ENCODE measurements at places on chromosomes 6 and 20.
A peak's percentile ranks its signal among the peaks of the same experiment; 100 is the strongest.

DNA sequence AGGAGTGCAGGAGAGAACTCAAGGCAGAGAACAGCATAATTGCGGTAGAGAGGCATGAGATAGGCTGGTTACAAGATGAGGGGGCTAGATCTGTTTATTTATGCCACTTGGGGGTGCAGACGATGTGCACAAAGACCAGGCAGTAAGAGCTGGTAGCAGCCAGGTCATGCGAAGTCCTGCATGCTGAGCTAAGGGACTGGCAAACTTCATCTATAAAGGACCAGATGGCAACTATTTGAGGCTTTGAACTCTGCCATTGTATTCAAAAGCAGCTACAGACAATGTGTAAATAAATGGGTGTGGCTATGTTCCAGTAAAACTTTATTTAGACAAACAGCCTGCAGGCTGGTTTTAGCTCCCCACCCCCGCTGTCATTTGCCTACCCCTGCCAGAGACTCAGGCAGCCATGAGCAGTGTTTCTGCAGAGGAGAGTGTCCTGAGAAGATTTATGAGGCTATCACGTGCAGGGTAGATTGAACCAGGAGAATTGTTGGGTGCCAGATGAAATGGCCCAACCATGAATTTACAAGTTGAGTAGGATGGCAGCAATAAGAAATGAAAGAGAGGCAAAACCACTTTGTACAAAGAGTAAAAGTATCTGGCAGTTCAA is 253.4 kb upstream of the MOCS1 start:
- DNase-seq, result no peak

- DNase-seq, result no peak
Measured at GRCh38 chr6:110530671-110531070, 54.3 kb upstream of the SLC22A16 start.

GRCh38 chr6:3324262-3324942 is 65.7 kb downstream of the PSMG4 start:
- no peak for DNase-seq

DNA sequence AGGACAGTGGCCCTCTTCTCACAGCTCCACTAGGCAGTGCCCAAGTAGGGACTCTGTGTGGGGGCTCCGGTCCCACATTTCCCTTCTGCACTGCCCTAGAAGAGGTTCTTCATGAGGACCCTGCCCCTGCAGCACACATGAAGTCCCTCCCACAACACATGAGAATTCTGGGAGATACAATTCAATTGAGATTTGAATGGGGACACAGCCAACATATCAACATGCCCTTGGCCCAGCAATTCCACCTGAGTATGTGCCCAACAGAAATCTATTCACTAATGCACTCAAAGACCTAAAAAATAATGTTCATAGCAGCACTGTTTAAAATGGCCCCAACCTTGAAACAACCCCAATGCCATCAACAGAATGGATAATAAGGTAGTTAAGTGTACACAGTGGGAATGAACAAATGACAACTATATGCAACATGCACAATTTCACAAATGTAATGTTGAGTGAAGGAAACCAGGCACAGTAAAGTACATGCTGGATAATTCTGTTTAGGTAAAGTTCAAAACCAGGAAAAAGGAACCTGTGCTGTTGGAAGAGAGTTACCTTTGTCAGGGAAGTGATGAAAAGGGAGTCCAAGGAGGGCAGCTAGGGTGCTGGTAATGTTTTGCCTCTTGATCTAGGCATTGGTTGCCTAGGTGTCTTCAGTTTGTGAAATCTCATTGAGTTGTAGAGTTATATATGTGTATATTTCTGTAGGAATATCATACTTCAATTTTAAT is 16.1 kb downstream of the ISM1 start:
- DNase-seq, result no peak

DNA sequence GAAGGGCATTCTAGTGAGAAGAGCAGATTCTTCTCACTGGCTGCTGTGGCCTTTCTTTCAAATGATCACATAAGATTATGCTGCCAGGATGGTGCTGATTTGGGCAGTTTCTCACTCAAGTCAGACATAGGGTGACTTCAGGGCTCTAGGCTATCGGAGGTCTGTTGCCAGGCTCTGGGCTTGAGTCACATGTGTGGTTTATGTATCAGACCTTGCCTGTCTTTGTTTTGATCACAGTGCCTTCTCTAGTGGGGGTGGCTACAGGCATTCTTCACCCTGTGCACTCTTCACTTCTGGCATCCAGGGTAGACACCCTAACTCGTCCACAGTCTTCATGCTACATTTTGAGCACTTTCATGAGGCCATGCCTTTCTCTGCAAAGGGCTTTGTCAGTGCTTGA is 823.7 kb upstream of the MAN1A1 start:
- DNase-seq, result no peak

DNA sequence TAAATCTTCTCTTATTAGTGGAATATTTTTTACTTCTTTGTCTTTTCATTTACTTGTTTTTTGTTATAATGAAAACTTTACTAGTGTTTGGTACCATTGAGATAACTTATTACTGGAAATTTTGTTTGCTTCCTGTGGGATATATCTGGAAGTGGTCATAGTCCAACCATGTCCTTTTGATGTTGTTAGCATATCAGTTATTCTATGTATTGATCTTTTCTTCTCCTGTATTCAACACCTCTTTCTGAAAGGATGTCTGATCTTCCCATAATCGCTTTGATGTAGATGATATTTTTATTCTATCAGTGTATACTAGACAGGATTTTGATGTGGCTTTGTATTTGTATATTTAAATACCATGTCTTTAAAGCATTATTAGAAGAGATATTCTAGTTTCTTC is 17.0 kb downstream of the ZNF451 start:
- DNase-seq, result no peak

- DNase-seq, result peak; percentile 88
Measured at GRCh38 chr20:354298-354977, 7.5 kb downstream of the NRSN2 start.

DNA sequence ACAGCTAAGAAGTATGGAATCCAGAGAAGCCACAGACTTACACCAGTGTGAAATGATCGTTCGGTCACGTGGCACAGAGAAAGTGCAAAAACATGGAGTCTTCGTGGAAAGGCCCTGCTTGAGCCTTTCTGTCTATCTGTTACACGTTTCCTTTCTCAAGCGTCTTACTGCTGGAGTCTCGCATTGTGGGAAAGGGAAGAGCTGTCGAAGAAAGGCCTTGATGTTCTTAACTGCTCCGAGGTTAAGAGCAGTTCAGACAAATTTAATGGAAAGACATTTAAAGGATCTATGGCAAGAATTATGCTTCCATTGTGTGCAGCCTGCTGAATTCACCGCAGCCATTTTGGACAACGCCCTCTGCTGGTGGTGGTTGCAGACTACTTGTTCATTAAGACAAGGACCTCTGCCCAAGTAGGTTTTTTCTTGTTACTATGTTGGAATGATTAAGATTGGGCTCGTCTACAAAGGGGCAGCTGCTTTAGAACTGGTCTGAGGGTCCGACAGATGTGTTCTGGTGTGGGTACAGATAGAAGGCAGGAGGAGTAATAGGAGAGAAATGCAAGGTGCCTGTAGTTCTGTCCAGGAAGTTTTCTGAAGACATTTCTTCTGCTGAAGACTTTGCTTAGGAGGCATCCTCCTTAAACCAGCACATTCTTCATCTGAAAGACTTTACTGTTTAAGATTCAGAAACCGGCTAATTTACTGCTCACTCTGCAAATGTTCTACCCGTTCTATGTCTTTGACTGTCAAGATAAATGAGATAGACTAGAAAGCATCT is 24.7 kb upstream of the CCN6 start:
- DNase-seq, result peak; percentile 77

- DNase-seq, result peak; percentile 32
Measured at GRCh38 chr6:154166140-154166539, 127.1 kb downstream of the OPRM1 start.

GRCh38 chr6:141252828-141253608 is 879.7 kb upstream of the GJE1 start:
- no peak for DNase-seq

GRCh38 chr6:34425132-34425497 is 754 bp downstream of the RPS10 start:
- DNase-seq, result no peak

DNA sequence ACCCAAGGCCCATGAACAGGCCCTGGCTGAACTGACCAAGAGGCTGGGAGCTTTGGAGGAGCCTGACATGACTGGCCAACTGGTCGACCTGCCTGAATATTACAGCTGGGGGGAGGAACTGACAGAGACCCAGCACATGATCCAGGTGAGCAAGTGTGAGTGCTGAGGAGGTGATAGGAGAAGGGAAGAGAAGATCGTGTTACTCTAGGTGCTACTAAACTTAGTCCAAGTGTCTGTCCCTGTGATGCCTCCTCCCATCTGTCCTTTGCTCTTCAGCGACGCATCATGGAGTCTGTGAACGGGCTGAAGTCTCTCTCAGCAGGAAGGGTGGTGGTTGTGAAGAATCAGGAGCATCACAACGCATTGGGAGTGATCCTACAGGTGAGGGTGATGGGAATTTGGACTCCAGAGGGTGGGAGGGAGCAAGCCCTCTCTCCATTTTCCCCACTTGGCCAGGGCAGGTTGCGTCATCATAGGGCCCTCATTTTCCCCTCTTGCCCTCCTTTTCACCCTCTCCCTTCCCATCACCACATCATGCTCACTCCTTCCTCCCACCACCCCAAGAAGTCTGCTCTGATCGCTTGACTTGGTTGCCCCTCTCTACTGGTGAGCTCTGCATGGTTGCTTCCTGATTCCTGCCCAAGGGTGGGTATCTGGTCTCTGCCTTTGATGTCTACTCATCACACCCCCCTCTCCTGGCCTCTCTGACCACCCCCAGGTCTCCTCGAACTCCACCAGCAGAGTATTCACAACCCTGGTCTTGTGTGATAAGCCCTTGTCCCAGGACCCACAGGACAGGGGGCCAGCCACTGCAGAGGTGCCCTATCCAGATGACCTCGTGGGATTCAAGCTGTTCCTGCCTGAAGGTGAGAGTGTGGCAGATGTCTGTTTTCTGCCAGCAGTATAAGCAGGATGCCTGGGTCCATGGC is 4.7 kb downstream of the DXO start:
- DNase-seq, result no peak

- peak; percentile 95 for DNase-seq
Measured at GRCh38 chr6:29965873-29966601, 23.7 kb downstream of the HLA-A start.

Measured in DMS53 (cell line).